AG09319 (cell line): ENCODE measurements at places on chromosomes 2 and 18.
A peak's percentile ranks its signal among the peaks of the same experiment; 100 is the strongest.

- no peak for DNase-seq
These were observed 21.7 kb downstream of the SLC39A6 start for GRCh38 chr18:36107477-36107876.

- no peak for DNase-seq
These were observed 29.4 kb downstream of the ITM2C start for GRCh38 chr2:230893841-230894781.

- DNase-seq = no peak
These were observed 9.6 kb upstream of the PELI1 start for GRCh38 chr2:64153811-64154210.

DNA sequence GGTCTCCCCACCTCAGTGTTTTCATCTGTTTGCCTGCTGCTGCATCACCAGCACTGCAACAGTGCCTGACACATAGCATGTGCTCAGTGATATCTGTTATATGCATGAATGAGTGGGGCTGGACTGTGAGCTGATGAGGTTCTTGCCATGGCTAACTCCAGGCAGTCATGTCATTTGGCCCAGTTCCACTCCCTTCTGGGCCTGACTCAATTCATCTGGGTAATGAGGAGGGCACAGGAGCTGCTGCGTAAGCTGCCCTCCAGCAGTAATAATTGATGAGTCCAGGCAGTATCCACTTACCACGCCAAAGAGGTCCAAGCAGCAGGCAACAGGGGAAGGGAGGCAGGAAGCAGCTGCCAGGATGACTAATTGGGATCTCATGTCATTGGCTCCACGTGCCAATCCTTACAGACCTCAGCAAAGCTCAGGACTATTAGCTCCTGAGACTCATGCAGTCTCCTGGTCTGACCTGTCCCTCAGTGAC, 34.1 kb upstream of the MAT2A start:
- DNase-seq = peak; percentile 81

GRCh38 chr2:110714452-110715224, 17.7 kb upstream of the ACOXL start:
- DNase-seq = no peak

- no peak for DNase-seq
These were observed 67.5 kb downstream of the SPATS2L start for GRCh38 chr2:200373973-200374416.

DNA sequence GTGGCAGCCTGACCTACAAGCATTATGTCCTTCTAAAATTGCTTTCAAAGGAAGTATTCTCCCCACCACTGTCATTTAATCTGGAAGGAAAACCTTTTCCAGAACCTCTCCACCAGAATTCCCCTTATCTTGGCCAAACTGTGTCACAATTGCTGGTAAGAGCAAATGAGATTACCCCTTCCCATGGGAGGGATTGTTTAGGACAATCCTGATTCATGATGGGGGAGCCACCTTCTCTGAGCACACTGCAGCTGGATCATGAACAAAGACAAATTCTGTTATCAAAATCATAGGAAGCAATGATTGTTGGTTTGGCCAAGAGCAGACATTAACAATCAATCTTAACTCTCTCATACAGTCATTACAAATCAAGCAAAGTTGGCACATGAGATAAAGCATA, 18.1 kb upstream of the ATOH8 start:
- no peak for DNase-seq

GRCh38 chr2:28002181-28002580, 111.7 kb downstream of the BABAM2 start:
- no peak for DNase-seq

DNA sequence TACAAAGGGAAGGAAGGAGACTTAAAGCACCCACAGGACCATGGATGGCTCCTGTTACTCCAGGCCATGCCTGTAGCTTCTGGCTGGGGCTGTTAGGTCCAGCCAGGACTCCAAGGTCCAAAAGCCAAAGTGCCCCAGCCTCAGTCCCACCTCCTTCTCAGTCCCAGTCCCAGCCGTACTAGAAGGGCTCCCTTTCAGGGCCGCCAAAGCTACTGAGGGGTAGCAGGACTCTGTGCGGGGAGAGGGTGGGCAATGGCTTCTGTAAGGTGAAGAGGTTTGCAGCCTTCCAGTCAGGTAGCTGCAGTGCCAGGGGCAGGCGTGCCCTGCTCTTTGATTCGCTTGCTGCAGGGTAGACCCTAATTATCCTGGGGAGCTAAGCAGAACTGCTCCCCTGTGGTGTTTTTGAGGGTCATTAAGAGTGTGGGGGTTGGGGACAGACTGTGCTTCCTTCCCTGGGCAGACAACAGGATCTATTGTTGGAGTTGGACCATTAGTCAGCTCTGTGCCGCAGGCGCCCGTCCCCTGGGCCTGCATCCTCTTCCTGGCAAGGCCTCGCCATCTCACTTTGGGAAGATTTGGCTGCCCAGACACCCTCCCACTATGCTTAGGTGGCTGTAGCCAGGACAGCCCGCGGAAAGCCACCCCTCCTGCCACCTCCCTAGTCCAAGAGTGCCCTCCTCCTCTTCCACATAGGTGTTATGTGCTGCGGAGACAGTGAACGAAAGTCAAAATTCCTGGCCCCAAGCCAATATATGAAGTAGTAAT, 118.8 kb downstream of the ZBTB7C start:
- DNase-seq = no peak

- DNase-seq = no peak
These were observed 3.4 kb downstream of the TET3 start for GRCh38 chr2:73987948-73988700.

GRCh38 chr18:25604894-25605597, 253.1 kb upstream of the ZNF521 start:
- DNase-seq = no peak

DNA sequence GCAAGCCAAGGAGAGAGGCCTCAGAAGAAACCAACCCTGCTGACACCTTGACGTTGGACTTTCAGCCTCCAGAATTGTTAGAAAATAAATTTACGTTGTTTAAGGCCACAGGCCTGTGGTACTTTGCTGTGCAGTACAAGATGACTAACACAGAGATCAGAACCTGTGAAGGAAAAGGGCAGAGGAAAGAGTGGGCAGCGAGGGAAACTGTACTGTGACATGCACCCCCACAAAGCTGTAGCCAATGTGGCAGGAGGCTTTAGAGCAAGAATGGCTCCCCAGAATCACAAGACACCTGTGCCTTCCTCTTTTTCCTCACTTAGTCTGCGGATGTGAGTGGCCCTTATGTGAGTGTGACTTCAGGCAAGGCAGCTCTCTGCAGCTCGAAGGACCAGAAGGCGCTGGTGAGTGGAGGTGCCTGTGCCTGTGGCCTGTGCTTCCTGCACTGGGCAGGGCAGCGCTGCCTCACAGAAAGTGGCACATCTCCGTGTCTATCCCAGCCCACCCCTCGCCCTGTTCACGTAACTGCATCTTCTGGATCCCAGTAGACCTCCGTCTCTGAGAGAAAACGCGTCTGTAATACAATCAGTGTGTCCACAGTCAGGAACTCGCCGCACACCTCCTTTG, 89.5 kb downstream of the MRPS9 start:
- no peak for DNase-seq

GRCh38 chr2:181052523-181052891, 72.1 kb downstream of the UBE2E3 start:
- no peak for DNase-seq

DNA sequence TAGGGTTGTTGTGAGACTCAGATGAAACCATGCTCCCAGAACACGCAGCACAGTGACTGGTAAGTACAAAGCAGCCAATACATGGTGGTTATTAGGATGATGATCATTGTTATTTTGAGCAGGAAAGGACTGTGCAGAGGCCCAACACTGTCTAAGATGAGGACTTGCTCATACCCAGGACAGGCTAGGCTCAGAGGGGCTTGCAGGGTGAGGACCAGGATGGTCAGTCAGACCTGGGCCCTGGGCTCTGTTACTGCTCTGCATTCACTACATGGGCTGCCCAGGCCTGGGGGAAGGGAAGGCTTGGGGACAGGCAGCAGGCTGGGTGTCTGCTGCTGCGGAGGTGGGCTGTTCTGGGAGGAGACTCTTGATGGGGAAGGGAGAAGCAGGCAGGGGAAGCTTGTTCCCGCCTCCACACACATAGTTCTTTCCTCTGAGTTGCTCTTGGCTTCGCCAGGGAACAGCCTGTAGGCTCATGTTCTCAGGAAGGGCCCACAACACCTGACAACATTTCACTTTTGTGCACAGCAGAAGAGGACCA, 17.5 kb downstream of the CAPN13 start:
- no peak for DNase-seq

- no peak for DNase-seq
These were observed 228.0 kb downstream of the PIK3C3 start for GRCh38 chr18:42182728-42183700.

- DNase-seq = peak; percentile 52
These were observed 28.3 kb upstream of the INSIG2 start for GRCh38 chr2:118059919-118060478.

DNA sequence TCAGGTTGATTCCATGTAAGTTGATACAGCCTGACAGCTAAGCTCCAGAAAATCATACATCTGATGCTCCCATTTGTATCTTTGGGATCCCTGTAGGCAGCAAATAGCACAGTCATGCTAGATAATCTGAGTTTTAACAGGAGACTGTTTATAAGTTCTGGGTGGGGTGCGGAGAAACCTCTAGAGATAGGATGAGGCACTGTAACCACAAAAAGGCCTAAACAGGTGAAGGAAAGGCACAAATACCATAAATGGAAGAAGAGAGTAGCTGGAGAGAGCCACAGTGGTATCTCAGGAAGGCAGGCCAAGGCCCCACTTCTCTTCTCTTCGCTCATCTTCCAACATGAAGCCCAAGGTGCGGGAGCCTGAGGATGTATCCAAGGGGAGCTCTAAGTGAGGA, 18.1 kb upstream of the B4GALT6 start:
- no peak for DNase-seq

- DNase-seq = no peak
These were observed 97.4 kb downstream of the ADD2 start for GRCh38 chr2:70670626-70671025.

- no peak for DNase-seq
These were observed 129.1 kb downstream of the NRP2 start for GRCh38 chr2:205811387-205811786.

- no peak for DNase-seq
These were observed 12.7 kb downstream of the PCARE start for GRCh38 chr2:29061616-29062015.

DNA sequence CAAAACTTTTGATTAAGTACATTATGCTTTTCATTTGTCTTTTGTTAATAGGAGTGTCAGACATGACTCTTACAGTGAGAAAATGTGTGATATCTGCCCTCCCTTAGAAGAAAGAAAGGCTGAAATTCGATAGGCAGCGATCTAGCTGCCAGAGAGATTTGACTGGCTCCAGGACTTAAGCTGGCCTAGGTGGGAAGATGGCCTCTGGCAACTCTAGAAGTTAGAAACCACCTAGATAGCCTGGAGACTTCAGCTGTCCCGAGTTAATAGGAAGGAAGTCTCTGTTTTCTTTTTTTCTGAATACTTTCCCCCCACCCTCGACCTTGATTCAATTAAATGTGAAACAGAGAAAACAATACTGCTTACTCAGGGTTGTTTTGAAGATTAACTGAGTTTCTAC, 1194.7 kb upstream of the CRIM1 start:
- DNase-seq = no peak

DNA sequence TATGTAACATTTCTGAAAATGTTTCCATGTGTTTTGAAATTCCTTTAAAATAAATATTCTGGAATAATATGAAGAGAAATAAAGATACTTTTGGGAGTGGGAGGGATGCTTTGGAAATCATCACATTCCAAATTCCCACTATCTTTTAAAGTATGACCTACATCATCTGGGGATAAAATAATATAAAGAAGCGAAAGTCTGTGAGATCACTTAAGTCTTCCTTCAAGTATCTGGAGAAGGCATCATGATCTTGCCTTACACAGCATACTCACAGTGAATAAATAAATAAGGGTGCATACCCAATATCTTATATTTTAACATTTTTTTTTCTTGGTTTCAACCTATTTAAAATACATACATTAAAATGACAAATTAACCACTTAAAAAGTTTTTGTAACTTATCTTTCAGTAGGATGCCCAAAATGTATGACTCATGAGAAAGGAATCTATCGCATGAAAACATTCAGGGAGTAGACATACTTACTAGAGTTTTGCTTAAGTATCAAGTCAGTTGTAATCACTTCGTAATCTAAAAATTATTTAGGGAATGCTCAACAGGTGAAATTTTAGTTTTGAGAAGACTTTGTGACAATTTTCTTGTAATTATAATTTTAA, 248.3 kb upstream of the COL3A1 start:
- no peak for DNase-seq

DNA sequence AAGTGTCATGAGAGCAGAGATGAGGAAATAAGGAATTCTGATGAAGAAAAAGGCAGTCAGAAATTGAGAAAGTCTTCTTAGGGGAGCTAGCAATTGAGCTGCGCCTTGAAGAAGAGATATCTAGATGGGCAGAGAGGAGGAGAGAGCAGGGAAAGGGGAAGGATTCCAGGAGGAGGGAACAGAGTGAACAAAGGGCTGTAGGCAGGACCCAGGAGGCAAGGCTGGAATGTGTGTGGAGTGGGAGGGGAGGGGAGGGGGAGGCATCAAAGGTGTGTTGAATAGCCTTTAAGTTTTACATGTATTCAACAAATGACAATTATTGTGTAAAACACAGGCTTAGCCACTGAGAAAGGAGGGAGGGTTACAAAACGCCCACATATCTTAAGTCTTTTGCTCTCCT, 164.5 kb downstream of the TDRD15 start:
- DNase-seq = no peak

- DNase-seq = no peak
These were observed 439.3 kb downstream of the CBLN2 start for GRCh38 chr18:72104851-72105250.

GRCh38 chr2:233833345-233833744, 21.0 kb downstream of the HJURP start:
- no peak for DNase-seq

DNA sequence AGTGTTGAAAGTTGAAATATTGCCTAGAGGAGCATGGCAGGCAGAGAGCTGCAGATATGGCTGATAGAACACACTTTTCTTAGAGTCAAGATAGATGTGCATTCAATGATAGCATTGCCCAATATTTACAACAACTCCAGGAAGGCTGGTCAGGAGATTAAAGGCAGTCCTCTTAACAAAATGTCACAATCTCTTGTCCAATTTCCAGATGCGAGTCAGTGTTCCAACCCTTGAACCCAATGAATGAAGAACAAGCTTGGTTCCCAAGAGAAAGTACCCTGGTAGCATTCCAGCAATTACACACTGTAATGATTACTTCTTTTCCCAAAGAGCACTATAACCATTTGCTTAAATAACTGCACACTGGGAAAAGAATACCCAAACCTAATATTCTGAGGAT, 839.4 kb upstream of the VRK2 start:
- no peak for DNase-seq

DNA sequence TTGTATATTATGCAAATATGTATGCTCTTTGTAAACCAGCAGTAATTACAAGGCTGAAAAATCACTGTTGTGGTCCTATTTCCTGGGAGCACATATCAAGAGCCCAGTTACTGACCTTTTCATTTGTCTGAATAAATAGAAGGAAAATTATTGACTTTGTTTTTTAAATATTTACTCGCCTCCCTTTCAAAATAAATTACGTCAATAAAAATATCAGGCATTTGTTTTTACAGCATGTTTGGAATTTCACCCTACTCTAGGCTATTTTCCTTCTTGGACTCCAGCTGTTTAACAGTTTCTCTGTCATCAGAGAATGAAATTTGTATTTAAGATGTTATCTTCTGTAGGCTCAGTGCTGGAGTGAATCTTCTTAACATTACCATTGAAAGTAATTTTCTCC, 59.9 kb upstream of the LRATD1 start:
- no peak for DNase-seq
